Karpas-422 (cell line): ENCODE measurements at places on chromosomes 4 and X.
A peak's percentile ranks its signal among the peaks of the same experiment; 100 is the strongest.

DNA sequence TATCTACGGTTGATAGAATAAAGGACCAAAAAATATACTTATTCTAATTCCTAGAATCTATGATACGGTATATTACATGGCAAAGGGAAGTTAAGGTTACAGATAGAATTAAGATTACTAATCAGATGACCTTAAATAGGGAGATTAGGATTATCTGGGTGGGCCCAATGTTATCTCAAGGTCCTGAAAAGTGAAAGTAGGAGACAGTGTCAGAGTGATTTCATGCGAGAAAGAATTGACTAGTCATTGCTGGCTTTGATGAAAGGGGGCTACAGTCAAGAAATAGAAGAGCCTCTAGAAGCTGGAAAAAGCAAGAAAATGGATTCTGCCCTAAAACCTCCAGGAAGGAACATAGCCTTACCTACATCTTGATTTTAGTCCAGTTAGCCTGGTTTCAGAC lies 176.9 kb upstream of the PPP1R2C start:
- DNase-seq = no peak

- no peak for DNase-seq
Observed at GRCh38 chr4:37631551-37631950, 54.6 kb downstream of the RELL1 start.

DNA sequence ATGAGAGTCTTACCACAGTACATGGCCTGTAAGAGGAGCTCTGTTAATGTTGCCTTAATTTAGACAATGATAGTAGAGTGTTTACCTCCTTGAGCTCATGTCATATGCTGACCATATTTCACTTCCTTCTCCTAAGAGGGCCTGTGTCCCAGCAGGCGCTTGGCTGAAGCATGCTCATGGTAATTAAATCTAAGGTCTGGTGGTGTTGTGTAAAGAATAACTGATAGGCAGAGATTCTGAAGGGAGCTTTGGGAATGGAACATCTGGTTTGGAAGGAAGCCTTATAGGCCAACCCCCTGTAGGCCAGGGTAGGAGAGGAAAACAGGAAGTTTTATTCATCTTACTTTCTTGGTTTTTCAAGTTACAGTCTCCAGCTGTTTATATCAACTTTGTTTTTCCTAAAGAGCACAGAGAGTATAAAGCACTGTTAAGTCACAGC lies 300.2 kb downstream of the USP46 start:
- DNase-seq = no peak

DNA sequence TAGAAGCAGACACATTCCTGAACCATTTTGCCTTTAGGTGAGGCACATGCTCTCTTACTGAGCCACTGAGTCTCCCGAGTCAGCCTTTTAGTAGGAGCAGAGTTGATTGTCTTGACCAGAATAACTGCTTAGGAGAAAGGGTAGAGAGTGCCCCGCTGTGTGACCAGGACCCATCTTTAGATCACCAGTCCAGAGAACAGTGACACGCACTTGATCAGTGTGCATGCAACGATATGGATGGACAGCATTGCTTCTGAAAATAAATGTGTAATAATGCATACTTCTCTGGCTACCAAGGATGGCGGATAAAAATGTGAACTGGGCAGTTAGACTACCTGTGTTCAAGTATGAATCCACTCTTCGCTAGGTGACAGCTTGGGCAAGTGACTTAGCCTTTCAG lies 897.7 kb downstream of the TRIML1 start:
- DNase-seq = no peak

DNA sequence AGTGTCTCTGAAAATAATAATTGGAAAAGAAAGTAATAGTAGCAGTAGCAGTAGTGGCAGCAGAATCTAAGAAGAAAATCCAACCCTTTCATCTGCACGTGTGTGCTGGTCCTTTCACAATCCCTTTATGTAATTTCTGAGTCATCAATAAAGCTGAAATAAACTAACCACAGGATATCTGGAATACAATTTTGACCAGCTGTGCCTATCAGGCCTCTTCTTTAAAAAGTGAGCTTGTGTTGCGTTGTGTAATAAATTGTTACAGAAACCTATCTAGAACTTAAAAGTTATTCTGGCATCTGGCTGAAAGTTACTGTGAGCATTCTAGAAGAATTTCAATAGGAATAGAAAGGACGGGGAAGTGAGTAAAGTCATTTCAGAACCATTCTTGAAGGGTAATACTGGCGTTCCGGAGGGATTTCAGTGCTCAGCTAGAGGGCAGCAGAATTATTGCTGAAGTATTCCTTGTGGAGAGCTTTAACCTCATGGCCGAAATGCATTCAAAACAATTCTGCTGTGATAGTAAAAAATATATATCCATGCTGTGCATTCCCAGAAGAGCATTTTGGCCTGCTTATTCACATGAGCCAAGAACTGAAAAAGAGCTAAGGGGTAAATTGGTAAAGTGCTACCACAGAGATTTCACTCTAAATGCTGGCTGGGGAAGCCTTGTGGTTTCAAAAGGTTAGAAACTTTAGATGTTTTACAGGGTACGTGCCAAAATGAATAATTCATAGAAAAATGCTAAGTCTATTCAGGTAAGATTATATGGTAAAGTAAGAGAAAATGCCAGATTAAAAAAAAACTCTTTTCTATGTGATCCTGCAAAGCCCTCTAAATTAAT lies 260.6 kb downstream of the NKX6-1 start:
- no peak for DNase-seq

GRCh38 chr4:17206829-17207801 lies 304.8 kb downstream of the QDPR start:
- DNase-seq = no peak

DNA sequence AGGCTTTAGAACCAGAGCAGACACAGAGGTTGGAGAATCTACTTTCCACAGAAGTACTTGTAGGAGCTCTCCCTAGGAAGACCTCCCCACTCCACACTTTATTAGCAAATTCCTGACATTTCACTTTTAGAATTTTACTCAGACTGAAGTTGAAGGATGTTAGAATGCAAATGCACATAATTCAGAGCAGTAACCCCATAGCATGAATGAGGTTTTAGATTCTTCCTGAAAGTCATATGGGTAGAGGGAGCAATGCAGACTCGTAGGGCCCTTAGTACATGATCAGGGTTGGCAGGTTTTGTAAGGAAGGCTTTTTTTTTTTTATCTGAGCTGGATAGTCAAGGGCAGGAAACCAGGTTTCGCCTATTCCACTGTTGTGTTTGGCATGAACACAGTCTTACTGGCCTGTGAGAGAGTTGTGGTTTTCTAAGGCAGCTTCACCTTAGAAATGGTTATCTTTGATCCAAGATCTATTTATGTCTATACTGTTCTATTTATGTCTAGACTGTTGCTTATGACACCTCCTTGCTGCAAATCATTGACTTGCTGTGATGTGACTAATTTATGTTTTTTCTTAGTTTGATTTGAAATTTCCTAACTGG lies 48.9 kb downstream of the SPATA18 start:
- DNase-seq = peak; percentile 42

GRCh38 chr4:145920205-145920604 lies 18.4 kb downstream of the ZNF827 start:
- DNase-seq = no peak

DNA sequence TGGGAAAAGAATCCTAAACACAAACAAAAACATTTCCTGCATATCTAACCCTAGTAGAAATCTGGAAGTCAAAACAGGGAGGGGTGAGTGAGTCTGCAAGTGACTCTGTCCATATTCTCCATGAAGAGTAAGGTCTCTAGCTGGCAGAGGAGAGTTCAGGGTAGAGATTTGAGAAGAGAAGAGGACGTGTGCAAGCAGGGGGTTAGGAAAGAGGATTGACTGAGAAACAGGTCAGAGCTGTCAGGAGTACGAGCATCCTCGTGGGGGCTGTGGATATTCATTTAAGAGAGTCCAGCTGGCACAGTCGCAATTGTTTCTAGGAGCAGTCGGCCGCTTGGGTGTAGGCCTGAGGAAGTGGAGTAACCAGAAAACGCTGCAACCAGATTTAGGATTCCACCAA lies 27.9 kb downstream of the PROM1 start:
- no peak for DNase-seq

- no peak for DNase-seq
Observed at GRCh38 chrX:54048412-54048811, 4.1 kb upstream of the PHF8 start.

- no peak for DNase-seq
Observed at GRCh38 chr4:15455290-15455689, 14.4 kb upstream of the CC2D2A start.

DNA sequence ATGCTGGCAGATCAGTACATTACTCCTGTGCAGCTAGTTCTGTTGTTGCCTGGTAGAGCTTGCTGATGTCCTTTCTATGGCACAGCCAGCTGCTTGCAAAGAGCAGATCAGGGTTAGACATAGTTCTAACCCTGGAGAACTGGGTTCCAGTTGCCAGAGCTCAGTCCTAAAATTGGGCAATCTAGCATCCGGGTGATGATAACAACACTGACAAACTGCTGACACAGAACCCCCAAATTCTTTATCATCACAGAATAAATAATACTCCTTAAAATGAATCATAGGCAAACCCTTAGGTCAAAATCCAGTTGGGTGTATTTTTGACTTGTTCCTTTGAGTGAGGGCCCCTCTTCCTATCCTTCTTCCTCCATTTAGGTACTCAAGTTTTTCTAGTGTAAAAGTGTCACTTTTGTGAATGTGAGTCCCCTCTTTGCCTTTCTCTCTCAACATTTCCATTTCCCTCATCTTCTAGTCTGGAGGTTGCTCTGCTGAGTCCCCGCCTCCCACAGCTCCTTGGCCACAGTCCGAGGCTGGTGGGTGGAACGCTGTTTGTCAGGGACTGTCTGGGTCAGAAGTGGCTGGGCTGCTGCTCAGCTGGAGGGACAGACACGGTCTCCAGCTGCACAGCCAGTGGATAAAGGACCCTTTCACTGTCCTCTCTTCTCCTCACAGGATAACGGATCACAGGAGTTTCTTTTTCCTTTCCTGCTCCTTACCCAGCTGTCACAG lies 93.6 kb upstream of the RASGEF1B start:
- DNase-seq = no peak

DNA sequence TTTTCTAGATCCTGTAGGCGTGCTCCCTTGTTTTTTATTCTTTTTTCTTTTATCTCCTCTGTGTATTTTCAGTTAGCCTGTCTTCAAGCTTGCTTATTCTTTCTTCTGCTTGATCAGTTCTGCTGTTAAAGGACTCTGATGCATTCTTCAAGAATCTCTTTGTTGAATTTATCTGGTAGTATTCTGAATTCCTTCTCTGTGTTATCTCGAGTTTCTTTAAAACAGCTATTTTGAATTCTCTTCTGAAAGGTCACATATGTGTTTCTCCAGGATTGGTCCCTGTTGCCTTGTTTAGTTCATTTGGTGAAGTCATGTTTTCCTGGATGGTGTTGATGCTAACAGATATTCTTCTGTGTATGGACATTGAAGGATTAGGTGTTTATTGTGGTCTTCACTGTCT lies 15.3 kb downstream of the RAB33B start:
- DNase-seq = no peak

DNA sequence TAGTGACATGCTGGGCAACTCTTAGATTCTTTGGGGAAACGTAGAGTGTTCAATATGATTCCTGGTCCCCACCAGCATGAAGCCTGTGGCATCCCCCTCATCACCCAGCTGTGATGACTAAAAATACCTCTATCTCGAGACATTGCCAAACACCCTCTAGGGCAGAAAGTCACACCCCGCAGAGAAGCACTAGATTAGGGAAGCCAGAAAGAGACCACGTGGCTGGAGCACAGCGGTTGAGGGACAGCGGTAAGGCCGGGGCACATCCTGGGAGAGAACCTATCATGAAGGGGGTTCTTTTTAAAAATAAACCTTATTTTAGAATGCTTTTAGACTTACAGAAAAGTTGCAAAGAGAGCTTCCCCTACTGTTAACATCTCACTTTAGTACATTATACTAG lies 11.0 kb downstream of the FAT1 start:
- no peak for DNase-seq

DNA sequence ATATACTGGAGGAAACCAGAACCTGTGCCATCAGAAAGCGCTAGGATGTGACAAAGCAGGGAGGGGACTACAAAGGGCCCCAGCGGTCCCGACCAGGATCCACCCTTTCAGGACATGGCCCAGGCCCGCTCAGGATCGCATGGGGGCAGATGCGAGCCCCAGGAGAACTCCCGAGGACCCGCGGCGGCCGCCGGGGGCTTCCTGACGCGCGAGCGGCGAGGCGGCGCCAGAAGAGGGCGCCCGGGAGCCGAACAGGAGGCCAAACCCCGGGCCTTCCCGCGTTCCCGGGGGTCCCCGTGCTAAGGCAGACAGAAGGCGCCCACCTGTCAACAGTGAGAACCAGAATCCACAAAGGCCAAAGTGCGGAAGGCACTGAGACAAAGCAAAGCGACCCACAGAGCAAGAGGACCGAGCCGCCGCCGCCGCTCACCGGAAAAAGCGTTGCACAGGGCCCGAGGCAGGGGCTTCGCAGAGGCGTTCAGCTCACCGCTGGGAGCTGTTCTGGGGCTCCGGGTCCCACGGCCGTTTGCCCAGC lies 7.3 kb upstream of the OPN1LW start:
- DNase-seq = peak; percentile 74

DNA sequence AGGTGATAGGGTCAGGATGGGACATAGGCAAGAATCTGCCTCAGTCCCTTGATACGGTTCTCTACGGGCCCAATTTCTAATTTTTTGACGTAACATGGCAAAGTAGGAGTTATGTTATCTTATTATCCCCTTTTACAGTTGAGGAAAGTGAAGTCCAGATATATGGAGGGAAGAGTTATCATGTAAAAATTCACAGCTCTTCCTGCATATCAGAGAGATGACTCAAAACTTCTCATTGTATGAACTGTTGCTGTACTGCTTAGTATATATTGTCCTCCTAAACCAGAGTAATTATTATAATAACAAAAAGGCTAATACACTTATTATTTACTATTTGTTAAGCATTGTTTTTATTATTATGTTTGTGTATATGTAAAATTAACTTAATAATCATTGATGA lies 260.5 kb upstream of the IGFBP7 start:
- DNase-seq = no peak

- no peak for DNase-seq
Observed at GRCh38 chr4:108042927-108043326, 53.2 kb downstream of the HADH start.

- no peak for DNase-seq
Observed at GRCh38 chr4:168138143-168138542, 45.8 kb downstream of the ANXA10 start.

GRCh38 chr4:36432586-36432985 lies 151.2 kb downstream of the DTHD1 start:
- DNase-seq = no peak

- no peak for DNase-seq
Observed at GRCh38 chr4:10256203-10256602, 139.6 kb upstream of the WDR1 start.
